CD4-positive, alpha-beta T cell treated with Interleukin-12 subunit alpha and Interleukin-12 subunit beta, for 1 hour (primary cell): ENCODE measurements at places on chromosomes 16 and 17.

- DNase-seq: no peak
Observed at GRCh38 chr17:70344386-70345060, 175.2 kb downstream of the KCNJ2 start.

DNA sequence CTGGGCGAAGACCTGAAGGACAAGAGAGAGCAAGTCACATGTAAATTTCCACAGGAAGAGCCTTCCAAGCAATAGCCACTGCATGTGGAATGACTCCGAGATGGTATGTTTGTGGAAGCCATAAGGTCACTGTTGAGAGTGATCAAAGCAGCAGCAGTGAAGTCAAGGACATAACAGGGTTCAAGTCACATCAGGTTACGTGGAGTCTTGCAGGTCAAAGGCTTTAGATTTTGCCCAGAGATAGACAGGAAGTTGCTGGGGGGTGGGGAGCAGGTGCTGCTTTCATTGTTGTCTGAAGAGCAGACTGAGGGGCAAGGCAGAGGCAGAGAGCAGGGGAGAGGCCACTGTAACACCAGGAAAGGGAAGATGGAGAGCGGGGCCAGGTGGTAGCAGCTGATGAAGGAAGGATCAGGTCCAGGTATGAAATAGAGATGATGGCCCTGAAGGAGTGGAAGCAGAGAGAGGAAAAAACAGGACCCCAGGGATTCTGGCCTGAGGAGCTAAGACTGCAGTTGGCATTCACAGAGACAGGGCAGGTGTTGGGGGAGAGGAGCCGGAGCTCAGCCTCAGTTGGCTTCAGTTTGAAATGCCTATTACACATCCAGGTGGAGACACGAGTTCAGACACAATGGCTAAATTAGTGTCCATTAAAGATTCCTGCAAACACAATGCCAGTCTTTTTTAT lies 129.3 kb upstream of the AXIN2 start:
- no peak for DNase-seq

GRCh38 chr17:49978501-49978900 lies 9.5 kb downstream of the DLX4 start:
- DNase-seq: no peak

DNA sequence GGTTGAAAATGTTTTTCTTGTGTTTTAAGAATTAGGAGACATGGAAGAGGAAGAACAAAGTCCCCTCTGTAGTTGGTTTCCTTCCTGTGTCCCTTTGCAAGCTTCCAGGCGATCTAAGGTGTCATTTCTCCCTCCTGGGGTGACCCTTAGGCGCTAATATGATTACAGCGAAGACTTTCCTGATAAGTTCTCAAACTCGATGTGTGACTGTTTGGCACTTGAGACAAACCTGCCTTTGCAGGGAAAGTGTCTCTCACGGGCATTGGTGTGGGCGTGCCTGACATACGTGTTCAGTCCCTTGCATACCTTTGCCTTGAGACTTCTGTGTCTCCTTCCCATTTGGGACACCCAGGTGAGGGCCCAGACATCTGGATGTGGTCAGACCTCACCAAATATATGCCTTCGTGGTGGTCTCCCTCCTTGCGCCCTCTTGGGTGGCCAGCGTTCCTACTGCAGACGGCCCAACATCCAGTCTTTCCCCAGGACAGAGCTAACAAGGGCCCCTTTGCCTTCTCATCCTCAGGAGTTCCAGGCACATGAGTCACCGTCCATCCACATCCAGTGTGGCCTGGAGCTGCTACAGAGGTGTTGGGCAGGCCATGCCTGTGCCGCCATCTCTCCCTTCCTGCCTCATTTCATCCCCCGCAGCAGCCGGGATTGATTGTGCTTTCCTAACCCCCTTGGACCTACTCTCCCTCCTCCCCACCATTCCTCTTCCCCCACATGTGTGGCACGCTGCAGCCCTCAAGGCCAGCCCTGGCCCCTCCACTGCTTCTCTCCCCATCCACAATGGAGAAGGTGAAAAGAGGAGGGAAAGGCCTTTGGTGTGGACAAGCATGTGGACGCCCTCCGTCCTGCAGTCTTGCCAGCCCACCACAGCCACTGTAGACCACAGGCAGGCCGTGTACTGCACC lies 3.1 kb upstream of the JPT2 start:
- DNase-seq: no peak

- peak; percentile 78 for DNase-seq
Observed at GRCh38 chr17:17641621-17642409, 39.4 kb upstream of the RAI1 start.

DNA sequence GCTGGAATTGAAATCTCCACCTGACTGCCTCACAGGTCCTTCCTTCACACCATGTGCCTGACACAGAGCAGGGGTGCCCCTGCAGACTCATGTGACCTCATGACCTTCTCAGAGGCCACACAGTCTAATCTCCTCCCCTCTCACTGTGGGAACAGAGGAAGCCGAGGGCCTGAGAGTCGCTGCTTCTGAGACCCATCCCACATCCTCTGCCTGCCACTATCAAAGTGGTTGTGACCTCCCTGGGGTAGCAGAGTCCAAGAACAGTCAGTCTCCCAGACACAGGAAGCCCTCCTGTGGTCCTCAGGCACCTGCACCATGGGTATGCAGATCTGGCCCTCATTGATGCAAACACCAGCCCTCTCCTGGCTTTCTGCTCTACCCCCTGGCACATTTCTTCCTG lies 78.5 kb downstream of the RAB11FIP4 start:
- DNase-seq: no peak

DNA sequence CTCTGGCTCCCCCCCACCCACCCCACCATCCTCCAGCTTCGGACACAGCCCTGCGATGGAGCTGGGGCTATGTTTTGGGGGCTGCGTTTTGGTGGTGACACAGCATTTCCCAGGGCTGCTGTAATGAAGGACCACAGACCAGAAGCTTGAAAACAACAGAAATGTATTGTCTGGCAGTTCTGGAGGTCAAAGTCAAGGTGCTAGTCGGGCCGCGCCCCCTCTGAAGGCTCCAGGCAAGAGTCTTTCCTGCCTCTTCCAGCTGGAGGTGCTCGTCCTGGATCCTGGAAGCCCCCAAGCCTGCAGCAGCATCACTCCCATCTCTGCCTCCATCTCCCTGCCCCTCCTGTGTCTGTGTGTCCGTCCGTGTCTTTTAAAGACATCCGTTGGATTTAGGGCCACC lies 50.8 kb downstream of the TBC1D16 start:
- no peak for DNase-seq

DNA sequence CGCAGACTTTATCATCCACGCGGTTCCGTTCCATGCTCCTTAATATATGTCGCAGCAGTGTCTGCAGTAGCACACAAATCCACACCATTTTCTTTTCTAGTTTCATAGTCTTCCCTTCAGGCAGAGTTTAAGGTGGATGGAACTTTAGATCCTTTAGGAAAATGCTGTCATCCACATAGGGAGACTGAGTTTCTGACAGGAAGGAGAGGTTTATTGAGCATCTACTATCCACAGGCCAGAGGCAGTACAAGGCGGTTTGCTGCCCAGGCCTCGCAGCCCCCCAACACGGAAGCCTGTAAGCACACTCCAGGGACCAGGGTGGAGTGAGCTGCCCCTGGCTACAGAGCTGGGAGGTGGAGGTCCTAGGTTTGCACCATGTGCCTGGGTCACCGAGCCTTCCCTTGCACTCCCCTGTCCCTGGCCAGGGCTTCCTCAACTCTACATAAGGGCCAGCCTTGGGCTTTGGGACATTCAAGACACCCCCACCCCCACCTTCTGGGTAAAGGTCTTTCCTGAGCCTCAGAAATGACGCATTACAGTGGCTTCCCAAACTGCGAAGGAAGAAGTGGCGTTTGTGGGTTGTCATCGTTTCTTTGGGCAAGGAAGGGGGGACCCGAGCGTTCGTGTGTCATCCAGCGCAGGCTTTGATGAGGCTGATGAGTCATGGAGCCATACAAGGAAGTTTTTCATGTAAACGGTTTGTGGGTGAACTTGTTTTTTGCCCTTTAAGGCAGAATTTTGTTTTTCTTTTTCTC lies 146.5 kb upstream of the PLCG2 start:
- peak; percentile 76 for DNase-seq

DNA sequence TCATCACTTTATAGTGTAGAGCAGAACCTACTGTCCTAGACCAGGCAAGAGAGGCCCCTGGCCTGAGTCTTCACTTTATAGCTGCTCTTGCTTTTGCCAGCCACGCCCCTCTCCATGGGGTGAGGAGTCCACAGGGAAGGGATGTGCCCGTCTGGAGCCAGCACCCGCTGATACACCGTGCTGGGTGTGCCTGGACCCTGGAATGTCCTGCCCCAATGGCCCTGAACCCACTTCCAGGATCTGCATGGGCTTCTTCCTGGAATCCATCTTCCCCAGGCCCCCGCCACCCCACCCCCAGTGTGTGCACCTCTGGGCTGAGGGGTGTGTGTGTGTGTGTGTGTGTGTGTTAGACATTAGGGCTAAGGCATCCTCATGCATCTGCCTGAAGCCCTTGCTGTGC lies 44.9 kb downstream of the MEOX1 start:
- DNase-seq: no peak

GRCh38 chr16:73150786-73151185 lies 102.9 kb upstream of the ZFHX3 start:
- DNase-seq: no peak

- DNase-seq: no peak
Observed at GRCh38 chr16:54806378-54806777, 124.3 kb upstream of the IRX5 start.

DNA sequence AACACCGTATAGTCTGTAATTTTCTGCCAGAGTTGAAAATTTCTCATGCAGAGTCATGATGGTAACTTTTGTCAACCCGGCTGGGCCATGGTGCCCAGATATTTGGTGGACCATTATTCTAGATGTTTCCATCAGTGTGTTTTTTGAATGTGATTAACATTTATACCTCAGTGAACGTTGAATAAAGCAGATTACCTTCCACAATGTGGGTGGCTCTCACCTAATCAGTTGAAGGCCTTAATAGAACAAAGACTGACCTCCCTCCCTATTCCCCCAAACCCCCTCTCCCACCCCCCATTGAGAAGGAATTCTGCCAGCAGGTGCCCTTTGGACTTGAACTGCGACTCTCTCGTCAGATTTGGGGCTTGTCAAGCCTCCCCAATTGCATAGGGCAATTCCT lies 6.4 kb upstream of the CA5A start:
- no peak for DNase-seq

DNA sequence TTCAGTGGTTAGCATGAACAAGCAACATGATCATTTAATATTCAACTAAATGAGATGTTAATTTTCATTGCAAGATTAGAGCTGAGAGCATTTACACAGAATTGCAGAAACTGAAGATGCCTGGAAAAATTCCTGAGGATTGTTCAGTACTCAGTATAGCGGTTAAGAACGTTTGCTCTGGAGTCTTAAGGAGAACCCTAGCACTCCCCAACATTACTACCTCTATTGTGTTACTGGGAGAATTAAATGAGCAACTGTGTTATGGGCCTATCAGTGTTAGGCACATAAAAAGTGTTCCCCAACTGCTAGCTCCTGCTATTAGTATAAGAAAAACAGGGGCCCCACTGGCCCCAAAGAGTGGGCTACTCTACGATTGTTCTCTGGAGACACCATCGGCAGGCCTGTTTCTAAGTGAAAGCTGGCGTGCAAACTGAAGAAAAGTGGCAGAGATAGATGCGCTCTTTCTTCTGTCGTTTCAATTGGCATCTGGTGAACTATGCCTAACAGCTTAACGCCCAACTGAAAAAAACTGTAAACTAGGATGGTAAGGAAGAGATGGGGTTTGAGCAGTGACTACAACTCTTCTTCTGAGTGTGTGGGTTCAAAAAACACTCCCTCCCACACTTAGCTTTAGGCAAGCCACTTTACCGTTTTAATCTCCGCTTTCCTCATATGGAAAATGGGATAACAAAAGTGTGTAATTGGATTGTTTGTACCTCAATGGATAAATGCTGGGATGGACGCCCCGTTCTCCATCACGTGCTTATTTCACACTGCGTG lies 1.3 kb downstream of the CDR2 start:
- no peak for DNase-seq

DNA sequence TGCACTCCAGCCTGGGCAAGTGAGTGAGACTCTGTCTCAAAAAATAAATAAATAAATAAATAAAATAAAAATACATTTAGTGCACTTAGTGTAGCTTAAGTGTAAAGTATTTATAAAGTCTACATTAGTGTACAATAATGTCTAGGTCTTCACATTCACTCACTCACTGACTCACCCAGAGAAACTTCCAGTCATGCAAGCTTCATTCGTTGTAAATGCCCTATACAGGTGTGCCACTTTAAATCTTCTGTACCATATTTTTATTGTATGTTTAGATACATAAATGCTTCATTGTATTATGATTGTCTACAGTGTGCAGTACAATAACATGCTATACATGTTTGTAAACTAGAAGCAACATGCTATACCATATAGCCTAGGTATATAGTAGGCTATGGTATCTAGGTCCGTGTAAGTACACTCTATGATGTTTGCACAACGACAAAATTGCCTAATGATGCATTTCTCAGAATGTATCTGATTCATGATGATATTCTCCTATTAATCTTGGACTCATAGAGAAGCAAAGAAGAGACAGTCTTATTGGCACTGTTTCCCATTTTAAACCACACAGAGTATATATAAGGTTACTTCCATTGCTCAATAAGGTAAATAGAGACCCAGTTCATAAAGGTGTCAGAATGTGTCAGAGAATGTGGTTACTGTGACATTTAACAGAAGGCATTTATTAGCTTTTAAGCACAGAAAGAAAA lies 1314.9 kb downstream of the CDH11 start:
- DNase-seq: no peak

GRCh38 chr17:41956522-41956921 lies 10.1 kb upstream of the CNP start:
- no peak for DNase-seq
